Mononuclear cell (primary cell): ENCODE measurements at places on chromosomes 5 and 9. TPM values are rescaled to one million over a fixed set of nuclear protein-coding genes. Genes with fewer than 3 reads are reported as not detected.

OSMR gene
- not detected for total RNA-seq

PCDHGA3 gene
- 0.10 TPM for total RNA-seq

PTGDS gene
- total RNA-seq, result 10.8 TPM

MYOT gene
- not detected for total RNA-seq

RELL2 gene
- total RNA-seq, result 6.6 TPM

PCDH12 gene
- total RNA-seq, result under 0.01 TPM

SLC45A2 gene
- under 0.01 TPM for total RNA-seq

SOHLH1 gene
- total RNA-seq, result not detected
